GM06990 (cell line): ENCODE measurements at places on chromosomes 2 and 18.

DNA sequence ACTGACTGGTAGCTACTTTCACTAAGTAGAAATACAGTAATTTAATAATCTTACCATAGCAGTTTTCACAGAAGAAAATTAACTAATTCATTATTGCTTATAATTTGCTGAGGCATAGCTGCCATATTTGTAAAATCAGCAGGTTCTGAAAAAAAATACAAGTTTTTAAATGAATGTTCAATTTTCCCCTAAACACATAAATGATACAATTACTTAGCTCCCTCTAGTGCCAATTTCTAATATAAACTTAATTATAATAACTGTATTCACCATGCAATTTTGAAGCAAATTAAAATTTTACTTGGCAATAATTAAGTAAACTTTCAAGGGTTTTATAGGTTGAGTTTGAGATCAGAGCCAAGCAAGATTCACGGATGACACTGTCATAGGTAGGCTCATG is 1321.6 kb upstream of the ACVR2A start:
- DNase-seq = no peak

GRCh38 chr2:3146772-3147650 is 230.6 kb downstream of the EIPR1 start:
- DNase-seq = no peak

DNA sequence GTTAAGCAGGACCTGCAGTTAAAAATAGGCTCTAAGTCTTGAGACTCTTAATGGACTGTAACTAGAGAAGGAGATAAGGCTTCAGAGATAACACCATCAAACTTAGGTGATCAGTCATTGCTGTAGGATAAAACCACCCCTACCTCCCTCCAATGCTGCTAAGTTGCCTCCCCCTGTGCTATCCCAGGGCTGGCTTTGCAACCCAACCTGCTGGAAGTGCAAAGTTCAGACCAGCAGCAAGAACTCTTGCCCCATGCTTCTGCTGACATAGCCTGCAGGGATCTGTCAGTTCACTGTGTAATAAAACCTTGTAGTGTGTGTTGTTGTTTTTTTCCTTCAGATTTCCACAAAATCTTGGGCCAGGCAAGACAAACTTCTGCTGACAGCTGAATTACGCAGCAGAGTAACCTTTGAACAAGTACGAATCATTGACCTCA is 57.4 kb upstream of the EPB41L3 start:
- DNase-seq = no peak

GRCh38 chr2:232336241-232336736 is 42.3 kb upstream of the ALPP start:
- no peak for DNase-seq

- no peak for DNase-seq
These were observed 631 bp downstream of the RPL31 start for GRCh38 chr2:101002562-101003277.

- no peak for DNase-seq
These were observed 104.2 kb upstream of the LYPD1 start for GRCh38 chr2:132774189-132774588.

DNA sequence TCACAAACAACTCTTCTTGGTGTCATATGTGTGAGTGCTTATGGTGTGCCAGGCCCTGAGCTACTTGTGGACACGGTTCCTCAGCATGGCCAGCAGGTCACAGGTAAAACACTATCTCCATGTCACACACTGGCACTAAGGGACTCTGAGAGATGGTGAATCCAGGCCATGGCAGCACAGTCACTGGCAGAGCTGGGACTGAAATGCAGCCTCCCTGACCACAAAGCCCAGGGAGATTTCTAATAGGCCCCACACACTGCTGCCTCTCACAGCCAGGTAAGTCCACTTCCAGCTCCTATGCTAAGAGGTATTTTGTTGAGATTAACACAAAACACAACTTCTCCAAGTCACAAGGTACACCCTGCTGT is 92.0 kb downstream of the ACTR2 start:
- no peak for DNase-seq

GRCh38 chr18:70151614-70152013 is 53.9 kb downstream of the RTTN start:
- DNase-seq = no peak

DNA sequence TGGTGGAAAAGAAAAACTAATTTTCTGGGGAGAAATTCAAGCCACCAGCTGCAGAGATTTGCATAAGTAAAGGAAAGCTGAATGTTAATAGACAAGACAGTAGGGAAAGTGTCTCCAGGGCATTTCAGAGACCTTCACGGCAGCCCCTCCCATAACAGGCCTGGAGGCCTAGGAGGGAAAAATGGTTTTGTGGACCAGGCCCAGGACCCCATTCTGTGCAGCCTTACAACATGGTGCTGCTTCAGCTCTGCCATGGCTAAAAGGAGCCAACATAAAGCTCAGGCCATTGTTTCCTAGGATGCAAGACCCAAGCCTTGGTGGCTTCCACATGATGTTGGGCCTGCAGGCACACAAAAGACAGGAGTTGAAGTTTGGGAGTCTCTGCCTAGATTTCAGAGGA is 697.1 kb downstream of the SOCS6 start:
- no peak for DNase-seq

DNA sequence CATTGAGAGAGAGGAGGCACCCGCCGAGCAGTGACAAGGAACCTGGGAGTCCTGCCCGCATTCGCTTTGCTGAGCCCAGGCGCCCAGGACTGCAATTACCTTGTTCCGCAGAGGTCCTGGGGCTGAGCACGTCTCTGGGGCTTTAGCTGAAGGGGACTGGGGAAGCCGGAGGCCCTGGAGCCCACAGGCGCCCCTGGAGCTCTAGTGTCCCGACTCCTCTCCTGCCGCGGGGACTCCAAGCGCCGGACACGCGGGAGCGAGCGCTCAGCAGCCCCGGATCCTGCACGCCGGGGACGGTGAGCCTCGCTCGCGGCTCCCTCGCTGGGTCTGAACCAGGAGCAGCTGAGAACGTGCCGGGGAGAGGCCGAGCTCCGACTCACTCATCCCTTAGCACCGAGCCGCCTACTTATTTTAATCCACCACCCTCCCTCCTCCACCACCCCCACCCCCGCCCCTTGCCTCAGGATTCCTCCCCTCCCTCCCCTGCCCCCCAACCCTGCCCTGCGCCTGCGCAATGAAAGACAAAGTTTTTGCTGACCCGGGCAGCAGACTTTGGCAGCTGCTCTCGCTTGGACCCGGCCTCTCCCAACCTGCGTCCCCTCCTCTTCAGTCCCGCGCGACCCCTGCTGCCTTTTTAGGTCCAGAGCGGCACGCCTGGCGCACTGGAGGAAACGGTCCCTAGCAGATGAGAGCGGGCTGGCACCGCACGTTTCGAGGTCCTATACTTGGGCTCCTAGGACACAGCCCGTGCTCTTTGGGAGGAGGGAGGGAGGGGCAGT is at the start of gene OSR1:
TSS of gene OSR1 (minus strand) at position 382 of the 779 bp plus-strand sequence. CDS start 4,818 bp downstream, outside the sequence.
- DNase-seq = no peak

DNA sequence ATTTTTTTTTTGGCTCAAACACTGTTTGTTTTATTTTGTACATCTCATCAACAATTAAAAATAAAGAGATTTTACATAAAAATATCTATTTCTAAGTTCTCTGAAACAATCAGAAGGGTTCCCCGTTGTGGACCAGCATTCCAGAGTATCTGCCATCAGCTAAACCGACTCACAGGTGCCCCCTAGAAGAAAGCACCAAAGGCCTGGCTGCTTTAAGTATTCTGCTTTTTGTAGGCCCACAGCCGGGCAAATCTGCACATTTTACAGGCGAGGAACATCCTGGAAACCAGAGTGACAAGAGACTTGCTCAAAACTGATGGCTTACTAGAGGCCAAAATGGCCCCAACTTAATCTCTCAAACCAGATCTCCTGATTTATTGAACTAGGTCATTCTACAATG is 82.2 kb upstream of the SETBP1 start:
- DNase-seq = no peak

DNA sequence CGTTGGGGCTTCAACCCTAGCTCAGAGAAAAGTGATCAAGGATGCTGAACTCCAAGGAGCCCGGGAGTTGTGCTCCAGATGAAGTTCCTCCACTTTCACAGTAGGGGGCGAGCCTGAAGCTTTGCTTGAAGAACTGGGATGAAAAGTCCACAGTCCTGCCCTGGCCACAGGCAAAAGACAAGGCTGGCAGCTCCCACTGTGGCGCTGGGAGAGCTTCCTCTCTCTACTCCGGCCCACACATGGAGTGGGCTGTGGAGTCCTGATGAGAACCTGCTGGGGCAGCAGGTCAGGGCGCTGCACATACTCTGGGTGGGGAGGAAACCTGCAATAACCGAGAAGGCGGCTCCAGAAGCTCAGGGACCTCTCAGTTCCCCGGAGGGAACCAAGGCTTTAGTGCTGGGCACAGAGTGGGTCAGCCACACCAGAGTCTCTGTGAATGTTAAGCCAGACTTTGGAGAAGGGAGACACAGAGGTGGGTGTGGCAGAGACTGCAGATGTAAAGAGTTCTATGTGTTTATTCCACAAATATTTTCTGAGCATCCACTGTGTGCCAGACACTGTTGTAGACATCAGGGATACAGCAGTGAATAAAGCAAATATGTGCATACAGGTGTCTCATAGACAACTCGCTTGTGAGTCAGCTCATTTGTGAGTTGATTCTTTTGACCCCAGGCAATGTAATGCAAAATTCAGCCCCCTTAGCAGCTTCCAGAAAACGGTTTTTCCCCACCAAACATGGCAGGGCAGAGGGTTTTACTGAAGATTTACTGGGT is 48.0 kb upstream of the MRPL33 start:
- no peak for DNase-seq

DNA sequence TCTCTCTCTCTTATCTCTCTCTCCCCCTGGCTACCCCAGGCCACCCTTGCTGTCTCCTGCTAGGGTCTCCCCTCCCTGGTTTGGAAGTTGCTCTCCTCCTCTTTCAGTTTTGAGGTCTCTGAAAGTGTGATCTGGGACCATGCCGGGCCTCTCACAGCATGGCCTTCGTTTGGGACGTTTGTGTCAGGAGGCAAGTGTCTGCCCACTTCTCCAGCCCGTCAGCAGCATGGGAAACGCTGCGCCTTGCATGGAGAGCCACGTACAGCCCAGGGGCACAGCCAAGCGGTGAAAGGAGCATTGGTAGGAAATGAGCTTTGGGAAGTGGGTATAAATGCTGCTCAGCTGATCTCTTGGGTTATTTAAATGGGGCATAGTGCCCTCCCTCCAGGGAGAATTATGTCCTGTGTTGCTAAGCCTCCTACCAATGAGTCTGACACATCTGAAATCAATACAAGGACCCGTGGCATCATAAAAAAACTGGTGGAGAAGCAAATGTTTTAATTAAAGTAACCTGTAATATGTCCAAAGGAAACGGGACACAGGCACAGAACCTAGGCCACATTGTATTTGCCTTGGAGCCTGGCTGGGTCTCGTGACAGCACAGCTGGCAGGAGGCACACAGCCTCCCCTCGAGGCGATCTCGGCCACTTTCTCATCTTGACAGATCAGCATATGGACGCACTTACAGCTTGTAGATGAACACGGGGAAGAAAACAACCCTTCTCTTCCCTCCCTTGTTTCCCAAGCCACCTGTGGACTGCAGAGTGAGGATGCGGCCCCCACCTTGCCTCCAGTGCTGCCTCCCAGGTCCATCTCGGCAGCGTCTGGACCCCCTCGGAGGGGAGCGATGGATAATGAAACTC is 72.7 kb downstream of the SH3RF3 start:
- DNase-seq = no peak

DNA sequence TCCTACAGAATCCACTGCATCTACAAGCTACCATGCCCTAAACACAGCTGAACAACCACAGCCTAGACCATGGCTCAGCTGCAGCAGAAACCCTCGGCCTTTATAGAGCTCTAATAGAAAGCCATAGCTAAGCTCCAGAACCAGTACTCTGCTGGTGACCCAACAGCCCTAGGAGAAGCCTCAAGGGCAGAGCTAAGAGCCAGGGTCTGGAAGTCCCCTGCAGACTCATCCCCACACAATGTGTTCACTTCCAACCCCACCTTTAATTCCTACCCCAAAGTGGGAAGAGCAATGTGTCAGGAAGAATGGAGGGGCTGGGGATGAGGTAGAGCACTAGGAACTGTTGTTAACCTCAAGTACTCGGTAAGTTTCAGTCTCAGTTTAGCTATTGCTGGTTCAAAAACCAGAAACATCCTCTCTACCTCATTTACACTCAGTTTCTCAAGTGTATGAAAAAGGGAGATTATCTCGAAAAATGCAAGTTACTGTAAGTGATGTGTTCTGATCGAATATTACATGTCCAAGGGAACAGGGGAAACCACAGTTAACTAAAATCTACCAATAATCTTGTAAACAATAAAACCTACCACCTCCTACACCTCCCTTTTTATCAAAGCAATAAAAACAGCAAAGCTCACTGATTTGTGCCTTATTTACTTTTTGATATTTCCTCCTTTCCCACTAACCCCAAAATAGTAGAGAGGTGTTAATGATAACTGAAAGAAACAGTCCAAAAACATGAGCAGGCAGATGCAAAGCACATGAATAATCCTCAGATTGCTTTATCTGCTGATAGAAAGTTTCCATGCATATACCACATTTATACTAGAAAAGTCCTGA is 36.2 kb downstream of the THADA start:
- DNase-seq = peak; percentile 19

DNA sequence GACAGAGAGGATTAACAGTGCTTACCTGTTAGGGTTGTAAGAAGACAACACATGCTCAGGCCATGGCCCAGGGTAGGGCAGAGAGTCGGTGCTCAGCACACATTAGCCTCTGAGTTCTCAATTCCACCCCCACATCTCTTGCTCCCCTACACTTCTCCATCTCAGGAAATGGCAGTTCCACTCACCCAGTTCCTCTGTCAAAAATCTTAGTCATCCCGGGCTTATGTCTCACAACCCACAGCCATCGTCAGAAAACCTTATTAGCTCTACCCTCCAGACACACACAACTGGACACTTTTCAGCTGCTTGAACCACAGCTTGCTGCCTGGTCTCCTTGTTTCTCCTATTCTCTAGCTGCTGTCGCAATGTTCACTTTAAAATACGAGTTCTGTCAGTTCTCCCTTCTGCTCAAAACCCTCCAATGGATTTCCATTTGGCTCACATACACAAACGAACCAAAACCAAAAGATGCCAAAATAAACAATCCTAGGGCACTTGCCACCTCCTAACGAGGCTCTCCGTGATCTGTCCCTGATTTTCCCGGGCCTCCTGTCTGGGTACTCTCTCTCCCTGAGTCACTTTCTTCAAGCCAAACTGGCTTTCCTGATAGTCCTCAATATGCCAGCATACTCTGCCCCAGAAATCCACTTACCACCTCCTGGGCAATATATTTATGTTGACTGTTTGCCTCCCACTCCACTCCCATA is 89.7 kb downstream of the KCTD1 start:
- DNase-seq = no peak

- DNase-seq = no peak
These were observed 842.1 kb upstream of the FANCL start for GRCh38 chr2:59083075-59083828.

DNA sequence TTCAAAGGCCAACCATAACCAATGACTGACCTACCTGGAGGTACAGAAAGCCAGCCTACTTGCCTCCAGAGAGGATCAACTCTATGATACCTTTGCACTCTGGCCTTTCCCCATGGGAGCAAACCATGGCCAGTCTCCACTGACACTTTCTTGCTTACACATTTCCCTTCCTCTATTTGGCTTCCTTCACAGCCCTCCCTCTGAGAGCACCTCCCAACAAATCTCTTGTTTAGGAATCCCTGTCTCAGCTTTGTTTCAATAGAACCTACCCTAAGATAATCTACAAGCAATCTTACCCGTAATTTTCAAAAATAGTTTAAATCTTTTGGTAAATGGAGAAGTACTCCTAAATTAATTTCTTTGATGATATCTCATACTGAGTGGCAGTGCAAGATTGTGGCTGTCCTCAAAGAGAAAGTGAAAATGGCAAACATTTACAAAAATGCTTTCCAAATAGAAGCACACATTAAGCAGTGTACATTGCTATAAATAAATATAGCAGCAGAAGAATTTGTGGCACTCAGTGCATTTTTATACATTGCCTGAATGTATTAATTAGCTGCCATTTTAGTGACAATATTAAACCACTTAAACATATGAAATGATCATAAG is 140.6 kb downstream of the CCDC148 start:
- DNase-seq = no peak
